Esophagus mucosa (tissue), 1 donor: ENCODE measurements at places on chromosomes 11 and 22. TPM values are rescaled to one million over a fixed set of nuclear protein-coding genes. Genes with fewer than 3 reads are reported as not detected.

DNA sequence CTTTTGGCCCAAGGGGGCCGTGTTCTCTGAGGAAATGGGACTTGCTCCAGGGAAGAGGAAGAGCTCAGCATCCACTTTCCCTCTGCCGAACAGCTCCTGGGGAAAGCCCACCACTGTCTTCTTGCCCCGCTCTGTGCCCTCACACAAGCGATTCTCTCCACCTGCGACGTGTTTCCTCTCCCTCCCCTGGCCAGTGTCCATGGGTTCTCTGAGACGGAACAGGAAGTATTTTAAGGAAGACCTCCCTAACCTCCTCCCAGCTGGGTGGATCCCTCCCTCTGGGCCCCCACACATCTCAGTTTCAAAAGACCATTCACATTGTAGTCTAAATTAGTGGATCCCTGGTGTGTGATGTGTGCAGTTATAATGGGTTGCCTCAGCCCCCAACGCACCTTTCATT lies 1.6 kb downstream of the TP53AIP1 start:
- ATAC-seq = no peak

- no peak for ATAC-seq
Measured at GRCh38 chr11:132365650-132366049, 995.2 kb downstream of the NTM start.

DNA sequence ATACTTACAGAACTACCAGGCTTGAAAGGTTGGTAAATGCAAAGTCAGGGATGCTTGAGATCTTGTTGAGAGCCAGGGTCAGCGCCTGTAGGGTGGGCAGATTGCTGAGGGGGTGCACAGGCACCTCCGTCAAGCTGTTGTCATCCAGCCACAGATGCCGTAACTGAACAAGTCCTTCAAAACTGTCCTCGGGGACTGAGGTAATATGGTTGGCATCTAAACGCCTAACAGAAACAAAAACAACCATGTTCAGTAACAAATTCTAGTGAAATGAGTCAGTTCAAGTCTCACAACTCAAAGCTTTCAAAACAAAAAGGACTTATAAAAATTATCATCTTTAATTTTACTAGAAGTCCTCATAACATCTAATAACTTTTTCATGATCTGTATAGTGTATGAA lies 22.2 kb upstream of the CCDC34 start:
- ATAC-seq = no peak

Gene ART1
- total RNA-seq = not detected

Gene MAPK8IP2
- 2.3 TPM for total RNA-seq

Gene OR5P2
- total RNA-seq = not detected

DNA sequence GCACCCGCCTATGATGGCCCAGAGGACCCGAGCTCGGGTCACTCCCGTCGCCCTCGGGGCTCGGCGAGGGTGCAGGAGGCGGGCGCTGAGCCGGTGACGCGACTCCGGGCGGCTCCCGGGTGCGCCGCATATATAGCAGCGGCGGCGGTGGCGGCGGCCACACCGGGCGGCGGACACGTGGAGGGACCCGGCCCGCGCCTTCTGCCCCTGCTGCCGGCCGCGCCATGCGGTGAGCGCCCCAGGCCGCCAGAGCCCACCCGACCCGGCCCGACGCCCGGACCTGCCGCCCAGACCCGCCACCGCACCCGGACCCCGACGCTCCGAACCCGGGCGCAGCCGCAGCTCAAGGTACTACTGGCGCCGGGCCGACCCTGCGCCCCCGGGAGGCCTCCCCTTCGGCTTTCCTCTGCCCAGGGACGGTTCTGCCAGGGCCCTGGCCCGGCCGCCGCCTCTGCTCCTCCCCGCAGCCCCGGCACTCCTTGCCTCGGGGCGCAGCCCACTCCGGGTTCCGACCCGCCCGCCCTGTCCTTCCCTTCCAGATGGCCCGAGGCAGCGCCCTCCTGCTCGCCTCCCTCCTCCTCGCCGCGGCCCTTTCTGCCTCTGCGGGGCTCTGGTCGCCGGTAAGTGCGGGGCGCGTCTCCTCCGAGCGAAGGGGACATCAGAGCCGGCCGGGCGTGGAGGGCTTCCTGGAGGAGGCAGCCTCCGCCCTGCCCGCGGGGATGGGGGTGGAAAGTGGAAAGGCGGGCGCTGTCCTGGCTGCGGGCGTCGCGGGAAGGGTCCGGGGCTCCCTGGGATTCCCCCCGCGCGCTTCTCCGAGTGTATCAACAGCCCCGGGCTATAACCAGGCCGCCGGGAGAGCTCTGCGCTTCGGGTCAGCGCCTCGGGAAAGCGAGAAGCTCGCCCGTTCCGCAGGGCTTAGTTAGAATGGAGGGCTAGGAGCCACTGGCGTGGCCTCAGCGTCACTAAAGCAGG lies at the start of gene GAL:
Gene GAL, plus strand, starts transcription at position 160 of the 972 bp plus-strand sequence. Its CDS starts 380 bp downstream, at position 540.
- peak; percentile 64 for ATAC-seq

Gene HBG1
- total RNA-seq = not detected

DNA sequence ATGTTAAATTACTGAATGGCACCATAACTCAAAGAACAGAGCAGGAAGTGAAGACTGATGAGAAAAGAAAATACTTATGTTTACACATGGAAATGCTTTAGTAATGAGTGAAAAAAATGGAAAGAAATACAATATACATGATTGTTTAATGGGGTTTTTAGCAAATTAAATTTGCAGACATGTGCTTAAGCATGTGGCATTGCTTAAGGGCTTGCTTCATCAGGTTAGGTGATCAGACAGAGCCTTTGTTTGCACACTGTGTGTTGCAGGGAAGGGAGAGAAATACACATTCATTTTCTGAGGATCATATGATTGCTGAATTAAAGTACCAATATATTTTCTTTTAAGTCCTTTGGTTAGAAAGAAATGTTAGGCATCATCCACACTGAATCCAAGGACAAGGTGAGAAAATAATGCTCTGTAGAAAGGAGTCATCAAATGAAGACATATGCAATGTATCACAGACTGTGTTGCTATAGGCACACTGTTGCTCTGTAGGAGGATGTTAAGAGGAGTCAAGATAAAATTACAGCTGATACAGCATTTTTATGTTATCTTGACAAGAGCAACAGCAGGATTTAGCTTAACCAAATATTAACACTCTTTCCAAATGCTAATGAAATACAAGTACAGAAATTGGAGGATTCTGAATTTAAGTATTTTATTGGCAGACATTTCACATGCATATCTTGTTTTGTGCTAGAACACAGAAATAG lies 23.4 kb upstream of the ARHGAP20 start:
- no peak for ATAC-seq

DNA sequence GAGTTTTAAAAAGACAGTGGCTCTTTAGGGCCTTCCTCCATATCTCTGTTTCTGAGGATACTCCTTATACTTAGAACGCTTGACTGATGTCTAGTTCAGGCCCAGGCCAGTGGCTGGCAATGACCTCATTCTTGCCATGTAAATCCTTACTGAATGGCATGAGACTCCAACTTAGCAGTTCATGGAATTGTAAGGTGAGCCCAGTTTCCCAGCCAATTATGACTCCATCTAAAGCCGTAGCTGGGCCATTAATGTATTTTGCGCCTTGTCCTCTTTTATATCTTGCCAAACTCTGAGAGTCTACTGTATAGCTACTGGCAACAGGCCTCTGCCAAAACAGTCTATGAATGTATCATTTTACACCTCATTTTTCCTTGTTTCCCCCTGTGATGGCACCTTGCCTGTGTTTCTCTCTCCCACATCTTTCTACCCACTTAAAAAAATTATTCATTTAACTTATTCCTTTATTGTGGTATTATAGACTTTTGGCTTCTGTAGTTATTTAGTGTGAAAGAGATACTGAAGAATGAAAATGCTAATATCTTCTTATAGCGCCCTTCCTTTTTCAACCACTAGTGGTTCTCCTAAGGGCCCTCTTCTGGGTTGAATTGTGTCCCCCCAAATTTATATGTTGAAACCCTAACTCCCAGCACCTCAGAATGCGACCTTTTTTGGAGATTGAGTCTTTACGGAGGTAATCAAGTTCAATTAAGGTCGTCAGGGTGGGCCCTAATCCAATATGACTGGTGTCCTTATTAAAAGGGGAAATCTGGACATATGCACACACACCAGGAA lies 67.4 kb downstream of the ZNRF3 start:
- ATAC-seq = peak; percentile 54

Gene OR52I1
- not detected for total RNA-seq

Gene IGSF22
- total RNA-seq = not detected

DNA sequence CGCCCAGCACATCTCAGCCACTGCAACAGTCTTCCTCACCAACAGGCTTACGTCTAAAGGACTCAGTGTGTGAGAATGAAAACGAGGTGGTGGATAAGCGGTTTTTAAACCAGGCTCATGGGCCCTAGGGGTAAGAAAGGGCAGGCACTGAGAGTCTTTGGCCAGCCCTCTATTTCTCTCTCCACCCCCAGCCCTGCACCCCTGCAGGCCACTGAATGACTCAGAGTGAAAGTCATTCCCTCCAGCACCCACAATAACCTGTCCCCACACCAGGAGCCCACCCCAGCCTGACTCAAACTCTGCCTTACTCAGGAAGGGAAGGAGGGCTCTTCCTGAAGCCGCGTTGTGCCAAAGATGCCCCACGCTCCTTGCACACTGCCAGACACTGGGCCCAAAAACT lies 72.0 kb downstream of the LARGE1 start:
- ATAC-seq = no peak

- ATAC-seq = no peak
Measured at GRCh38 chr22:43288378-43288777, 54.8 kb downstream of the SCUBE1 start.

GRCh38 chr11:6229911-6230310 lies 4.5 kb downstream of the FHIP1B start:
- ATAC-seq = no peak

Gene RASL10A
- total RNA-seq = 0.88 TPM

- ATAC-seq = peak; percentile 18
Measured at GRCh38 chr11:62514151-62514550, 32.5 kb downstream of the AHNAK start.

DNA sequence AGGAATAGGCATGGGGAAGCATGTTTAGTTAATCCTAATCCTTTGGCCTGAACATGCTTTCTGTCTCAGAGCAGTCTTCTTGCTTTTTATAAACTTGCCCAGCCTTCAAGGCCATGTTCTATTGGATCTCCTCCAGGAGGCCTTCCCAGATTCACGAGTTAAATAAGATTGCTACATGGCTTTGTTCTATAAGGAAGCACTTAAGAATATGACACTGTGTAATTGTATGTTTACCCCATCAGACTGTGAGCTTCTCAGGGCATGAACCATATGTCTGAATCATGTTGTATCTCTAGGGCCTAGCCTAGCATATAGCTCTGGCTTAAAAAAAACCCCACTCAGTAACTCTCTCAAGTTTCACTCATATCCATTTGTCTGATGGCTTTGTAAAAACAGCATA lies 26.4 kb upstream of the UCP3 start:
- peak; percentile 79 for ATAC-seq

Gene SLN
- total RNA-seq = 0.52 TPM

DNA sequence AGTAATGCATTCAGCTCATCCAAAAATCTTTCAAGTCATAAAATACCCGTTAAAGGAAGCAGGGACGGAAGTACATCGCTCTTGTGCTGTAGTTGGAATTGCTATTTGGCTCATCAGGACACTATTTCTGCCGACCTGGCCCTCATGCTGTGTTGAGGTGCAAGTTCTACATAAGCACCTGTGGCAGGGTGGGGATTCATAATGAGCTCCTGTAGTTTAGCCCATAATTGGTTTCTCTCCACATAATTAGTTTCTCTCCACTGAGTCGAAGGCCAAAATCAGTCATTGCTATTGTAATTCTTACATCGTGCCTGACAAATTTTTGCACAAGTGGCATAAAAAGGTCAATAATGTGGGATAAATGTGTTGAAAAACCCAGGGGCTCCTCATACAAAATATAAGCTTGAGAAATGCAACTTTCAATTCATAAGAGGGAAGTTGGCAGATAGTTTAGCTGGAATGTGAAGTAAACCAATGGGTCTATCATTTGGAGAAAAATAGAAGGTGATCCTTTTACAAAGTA lies 14.9 kb upstream of the ISX start:
- no peak for ATAC-seq

GRCh38 chr11:111574373-111575225 lies 27.6 kb upstream of the SIK2 start:
- ATAC-seq = no peak

DNA sequence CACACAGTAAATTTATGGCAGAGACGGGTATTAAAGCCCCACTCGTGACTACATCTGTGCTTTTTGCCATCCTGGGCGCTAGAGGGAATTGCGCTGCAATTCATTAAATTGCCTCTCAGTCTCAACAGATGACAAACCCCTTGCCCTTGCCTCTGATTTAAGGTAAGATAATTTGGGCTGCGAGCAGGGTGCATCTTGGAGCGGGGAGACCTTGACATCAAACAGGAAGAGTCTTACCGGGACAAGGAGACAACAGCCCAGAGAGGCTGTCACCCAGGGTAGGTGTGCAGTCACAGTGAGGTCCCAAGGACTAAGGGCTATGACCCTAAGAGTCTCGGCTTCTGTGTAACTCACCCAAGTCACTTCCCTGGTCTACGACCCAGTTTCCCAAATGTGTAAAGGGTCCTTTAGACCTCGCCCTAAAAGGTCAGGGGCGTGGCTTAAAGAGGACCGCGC lies 449 bp upstream of the TOM1 start:
- ATAC-seq = no peak

- no peak for ATAC-seq
Measured at GRCh38 chr11:101920992-101921391, 4.7 kb upstream of the ANGPTL5 start.

GRCh38 chr11:71538666-71538990 lies 803 bp downstream of the KRTAP5-8 start:
- no peak for ATAC-seq

- no peak for ATAC-seq
Measured at GRCh38 chr22:23363683-23364082, 183.4 kb downstream of the BCR start.

- ATAC-seq = no peak
Measured at GRCh38 chr11:97638641-97639224, 1248.9 kb downstream of the JRKL start.

Gene C22orf31
- not detected for total RNA-seq

DNA sequence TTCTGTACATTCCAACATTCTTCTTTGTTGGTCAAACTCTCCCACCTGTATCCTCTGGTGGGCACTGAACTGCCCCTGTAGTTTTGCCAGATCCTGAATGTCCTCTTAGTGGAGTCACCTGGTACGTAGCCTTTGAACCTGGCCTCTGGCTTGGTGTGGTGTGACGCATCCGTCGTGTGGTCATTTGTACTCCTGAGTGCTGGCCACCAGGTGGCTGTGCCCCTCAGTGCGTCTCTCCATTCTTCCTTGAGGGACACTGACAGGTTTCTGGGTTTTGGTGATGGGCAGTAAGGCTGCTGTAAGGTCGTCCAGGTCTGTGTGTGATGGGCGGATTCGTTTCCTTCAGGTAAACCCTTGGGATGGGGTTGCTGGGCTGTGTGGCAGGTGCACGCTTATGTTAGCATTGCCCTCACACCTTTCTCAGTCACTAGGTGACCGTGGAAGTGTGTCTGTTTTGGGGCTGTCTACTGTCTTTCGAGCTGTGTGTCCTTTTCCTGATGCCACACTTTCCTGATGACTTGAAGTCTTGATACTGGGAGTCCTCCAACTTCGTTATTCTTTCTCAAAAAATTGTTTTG lies 13.6 kb upstream of the RANBP1 start:
- ATAC-seq = no peak

- ATAC-seq = peak; percentile 56
Measured at GRCh38 chr11:118142809-118143208, 9.8 kb downstream of the SCN4B start.

Gene PLEKHB1
- 1.4 TPM for total RNA-seq

Gene POU2AF2
- not detected for total RNA-seq

Gene FXYD2
- not detected for total RNA-seq

GRCh38 chr22:49235463-49236300 lies 592.0 kb downstream of the BRD1 start:
- ATAC-seq = no peak

GRCh38 chr11:65730461-65730860 lies 9.9 kb upstream of the RNASEH2C start:
- ATAC-seq = no peak

- ATAC-seq = no peak
Measured at GRCh38 chr22:22424210-22424800, 84.2 kb downstream of the ZNF280B start.
